ENCODE measurements at places on chromosomes 4 and X.

GRCh38 chr4:66182636-66183035, 512.3 kb upstream of the EPHA5 start:
- DNase-seq = no peak

DNA sequence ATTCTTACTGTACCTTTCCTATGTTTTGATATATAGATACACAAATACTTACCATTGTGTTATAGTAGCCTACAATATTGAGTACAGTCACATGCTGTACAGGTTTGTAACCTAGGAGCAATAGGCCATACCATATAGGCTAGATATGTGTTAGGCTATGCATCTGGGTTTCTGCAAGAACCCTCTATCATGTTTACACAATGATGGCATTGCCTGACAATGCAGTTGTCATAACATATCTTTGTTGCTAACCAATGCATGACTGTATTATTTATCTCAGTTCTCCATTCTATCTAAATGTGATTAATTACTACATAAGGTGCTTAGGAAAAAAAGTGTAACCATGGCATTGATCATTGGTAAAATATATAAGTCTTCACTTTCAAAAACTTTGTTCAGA, 10.0 kb upstream of the SPCS3 start:
- no peak for DNase-seq

- DNase-seq = no peak
Observed at GRCh38 chrX:133475521-133475920, 60.2 kb upstream of the GPC4 start.

DNA sequence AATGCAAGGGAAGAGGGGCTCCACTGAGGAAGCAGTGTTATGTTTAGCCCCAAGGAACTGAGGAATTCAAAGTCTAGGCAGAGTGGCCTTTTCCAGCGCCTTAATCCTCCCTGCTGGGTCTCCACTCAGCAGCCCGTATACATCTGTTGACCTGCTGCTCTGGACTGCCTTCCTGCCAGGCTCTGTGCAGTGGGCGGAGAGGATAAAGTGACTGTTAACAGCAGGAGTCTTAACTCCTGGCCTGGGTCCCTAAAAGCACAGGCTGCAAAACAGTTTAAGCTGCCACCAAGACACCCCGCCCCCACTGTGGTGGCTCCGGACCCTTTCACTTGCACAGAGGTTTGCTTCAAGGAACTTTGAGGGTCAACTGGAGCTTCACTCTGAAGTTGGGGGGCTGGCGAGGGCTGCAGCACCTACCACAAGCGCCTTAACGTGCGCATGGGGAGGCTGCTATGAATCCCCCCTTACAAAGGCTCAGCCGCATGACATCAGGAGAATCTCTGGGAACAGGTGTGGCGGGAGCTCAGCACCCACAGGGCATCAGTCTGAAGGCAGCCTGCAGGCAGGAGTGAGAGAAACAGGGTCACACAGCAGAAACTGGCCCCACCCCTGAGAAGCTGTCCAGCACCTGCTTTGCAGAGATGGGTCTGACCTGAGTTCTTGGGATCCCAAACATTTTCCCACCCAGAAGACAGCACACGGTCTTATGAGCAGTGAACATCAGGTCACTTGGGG, 358.2 kb upstream of the GATB start:
- no peak for DNase-seq

DNA sequence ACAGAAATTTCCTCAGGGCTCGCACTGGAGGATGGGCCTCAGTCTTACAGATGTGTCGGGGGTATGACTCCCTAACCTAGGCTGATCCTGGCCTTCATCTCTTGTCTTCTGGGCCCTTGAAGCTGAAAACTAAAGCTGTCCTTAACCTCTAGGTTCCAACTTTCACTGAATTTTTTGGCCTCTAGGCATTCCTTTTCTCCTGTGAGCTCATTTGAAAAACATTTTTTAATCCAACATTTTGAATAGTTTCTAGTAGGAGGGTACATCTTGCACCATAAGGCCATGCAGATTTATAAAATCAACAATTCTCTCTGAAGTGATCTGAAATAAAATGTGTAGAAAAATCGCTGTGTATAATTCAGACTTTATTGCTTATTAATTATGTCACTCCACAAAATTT, 19.7 kb downstream of the RWDD4 start:
- no peak for DNase-seq

DNA sequence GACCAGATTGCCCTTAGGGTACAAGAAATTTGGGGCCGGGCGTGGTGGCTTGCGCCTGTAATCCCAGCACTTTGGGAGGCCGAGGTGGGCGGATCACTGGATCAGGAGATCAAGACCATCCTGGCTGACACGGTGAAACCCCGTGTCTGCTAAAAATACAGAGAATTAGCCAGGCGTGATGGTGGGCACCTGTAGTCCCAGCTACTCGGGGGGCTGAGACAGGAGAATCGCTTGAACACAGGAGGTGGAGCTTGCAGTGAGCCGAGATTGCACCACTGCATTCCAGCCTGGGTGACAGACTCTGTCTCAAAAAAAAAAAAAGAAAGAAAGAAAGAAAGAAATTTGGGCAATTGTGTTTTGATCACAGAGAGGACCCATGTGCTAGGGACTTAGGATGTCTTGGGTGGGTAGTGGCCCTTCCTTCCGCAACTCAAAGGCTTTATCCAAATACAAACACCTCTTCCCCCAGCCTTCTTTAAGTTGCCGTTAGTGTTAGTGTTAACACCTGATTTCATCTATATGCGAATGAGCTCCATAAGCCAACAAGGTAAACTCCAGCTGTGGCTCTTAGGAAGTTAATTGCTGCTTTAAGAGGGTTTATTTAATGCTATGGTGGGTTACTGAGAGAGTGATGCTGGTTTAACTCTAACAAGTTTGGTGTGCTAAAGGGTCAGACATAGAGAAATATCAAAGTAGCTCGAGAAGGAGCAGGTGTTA, 8.6 kb upstream of the CCDC110 start:
- no peak for DNase-seq

GRCh38 chr4:7171191-7171900, 21.0 kb upstream of the SORCS2 start:
- no peak for DNase-seq

DNA sequence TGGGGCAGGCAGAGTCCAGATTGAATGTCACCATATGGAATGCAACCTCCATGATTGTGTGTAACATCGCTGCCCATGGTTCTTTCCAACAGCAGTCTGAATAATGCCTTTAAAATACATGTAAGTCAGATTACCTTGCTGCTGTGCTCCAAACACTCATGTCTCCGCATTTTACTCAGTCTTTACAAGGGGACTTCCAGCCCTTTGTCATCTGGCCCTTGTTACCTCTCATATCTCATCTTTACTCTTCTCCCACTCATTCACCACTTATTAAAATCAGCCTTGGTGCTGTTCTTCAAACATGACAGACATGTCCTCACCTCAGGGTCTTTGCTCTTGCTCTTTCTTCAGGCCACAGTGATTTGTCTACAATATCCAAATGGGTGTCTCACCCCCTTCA, 200.4 kb upstream of the GYPA start:
- no peak for DNase-seq

- no peak for DNase-seq
Observed at GRCh38 chrX:7294483-7294882, 146.5 kb upstream of the PUDP start.

- DNase-seq = peak; percentile 83
Observed at GRCh38 chr4:185142912-185143600, at the start of gene SLC25A4. TSS of gene SLC25A4 (plus strand) at chr4:185143266. CDS start at chr4:185143373, 107 bp downstream.

DNA sequence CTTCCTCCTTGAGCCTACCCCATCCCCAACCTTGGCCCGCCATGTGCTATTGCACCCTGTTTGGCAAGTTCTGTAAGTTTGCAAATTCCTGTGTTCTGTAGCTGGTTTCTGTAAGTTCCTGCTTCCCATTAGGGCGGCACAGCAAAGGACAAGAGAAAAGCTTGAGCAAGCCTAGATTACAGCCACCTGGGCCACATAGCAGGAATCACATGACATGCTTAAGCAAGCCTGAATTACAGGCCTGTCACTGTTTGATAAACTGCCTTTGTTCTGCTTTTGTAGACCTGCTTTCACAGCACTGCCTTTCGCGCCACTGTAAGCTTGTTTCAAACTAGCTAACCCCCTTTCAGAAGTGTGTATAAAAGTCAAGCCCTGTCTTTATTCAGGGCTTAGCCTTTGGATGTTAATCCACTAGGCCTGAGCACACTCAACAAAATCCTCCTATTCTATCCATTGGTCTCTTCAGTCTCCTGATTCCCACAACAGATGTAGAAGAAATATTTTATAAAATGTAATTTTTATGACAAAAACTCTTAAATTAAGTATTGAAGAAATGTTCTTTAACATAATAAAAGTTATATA, 906.8 kb upstream of the NDST4 start:
- DNase-seq = no peak

GRCh38 chr4:123418351-123418931, 21.8 kb downstream of the SPRY1 start:
- no peak for DNase-seq

DNA sequence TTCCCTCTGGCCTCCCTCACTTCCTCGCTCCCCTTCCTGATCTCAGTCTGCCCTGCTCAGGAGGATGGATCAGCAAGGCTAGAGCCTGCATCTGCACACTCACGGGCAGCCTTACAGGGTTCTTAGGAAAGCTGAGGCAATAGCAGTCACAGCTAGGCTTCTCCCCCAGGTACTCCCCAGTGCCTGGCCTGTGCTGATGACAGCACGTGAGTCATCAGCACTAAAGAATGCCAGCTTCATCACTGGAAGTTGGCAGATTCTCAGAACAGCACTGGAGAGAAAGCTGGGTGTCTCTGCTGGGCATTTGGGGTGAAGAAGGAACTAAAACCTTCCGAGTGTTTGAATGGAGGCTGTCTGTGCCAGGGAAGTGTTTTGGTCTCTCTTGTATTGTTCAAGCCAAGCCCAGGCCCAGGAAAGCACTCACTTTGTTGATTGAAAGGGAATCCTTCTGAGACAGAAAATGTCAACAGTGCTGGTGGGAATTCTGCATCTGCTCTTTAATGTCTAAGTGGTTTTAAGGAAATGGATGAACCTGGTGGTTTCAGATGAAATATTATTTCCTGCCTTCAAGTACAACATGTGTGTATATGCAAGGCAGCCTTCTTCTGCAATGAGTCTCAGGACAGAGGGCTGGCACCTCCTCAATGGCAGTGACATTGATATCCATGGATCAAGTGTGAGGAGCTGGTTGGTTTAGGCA, 73.0 kb upstream of the SCOC start:
- DNase-seq = no peak

DNA sequence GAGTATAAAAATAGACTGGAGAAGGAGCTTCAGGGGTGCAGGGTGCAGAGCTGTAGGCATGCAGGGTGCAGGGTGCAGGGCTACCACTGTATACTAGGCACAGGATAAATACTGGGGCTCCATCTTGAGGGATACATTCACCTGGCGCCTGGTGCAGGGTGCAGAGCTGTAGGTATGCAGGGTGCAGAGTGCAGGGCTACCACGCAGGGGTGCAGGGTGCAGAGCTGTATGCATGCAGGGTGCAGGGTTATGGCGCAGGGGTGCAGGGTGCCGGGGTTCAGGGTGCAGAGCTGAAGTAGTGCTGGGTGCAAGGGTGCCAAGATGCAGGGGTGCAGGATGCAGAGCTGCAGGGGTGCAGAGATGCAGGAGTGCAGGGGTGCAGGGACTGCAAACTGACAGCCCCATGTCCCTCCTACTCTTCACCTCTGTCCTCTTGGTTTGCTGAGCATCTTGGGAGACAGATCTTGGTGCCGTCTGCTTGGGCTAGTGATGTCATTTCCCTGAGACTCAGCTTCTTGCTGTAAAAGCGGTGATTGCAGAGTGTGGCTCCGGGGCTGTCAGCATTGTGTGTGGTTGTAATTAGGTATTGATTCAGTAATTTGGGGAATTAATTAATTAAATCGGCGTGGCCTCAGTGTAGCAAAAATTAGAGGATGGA, 91.2 kb downstream of the ADRA2C start:
- no peak for DNase-seq

GRCh38 chr4:184765473-184766340, 31.8 kb upstream of the CENPU start:
- DNase-seq = no peak

GRCh38 chr4:27022963-27023362, 162.3 kb downstream of the STIM2 start:
- DNase-seq = no peak

DNA sequence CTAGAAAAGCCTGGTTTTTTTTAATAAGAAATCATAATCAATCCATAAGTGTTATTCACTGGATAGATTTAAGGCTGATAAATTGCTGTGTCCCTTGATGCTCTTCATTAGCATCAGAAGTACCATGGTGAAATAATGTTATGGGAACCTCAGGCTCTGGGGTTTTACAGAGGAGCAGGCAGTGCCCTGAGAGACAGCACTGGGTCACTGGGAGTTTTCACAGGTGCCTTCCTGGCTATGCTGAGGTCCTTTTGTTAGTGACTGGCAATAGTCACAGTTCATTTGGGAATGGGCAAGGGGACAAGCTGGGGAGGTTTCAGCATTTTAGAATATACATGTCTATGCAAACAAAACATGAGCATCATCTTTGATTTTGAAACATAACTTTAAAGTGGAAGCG, 38.6 kb downstream of the ANK2 start:
- no peak for DNase-seq

DNA sequence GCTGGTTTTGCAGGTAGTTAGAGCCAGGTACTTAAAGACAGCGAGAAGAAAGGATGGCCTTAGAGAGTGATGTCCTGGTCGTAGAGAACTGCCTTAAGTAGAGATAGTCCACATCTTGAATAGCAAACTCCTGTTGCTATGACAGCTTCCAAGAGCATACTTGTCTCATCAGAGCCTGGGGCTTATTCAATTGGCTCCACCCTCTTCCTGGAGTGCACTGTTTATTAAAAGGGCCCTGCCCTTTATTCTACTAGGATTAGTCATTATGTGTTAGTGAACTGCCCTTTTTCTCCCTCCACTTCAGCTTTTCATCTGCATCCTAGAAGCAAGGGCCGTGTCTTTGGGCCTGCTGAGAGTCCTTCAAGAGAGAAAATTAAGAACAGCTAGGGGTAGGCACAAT, 94.5 kb upstream of the EOLA2 start:
- no peak for DNase-seq

GRCh38 chrX:19272452-19272851, 71.3 kb upstream of the PDHA1 start:
- DNase-seq = no peak

GRCh38 chr4:143555676-143556075, 42.2 kb downstream of the SMARCA5 start:
- DNase-seq = no peak

DNA sequence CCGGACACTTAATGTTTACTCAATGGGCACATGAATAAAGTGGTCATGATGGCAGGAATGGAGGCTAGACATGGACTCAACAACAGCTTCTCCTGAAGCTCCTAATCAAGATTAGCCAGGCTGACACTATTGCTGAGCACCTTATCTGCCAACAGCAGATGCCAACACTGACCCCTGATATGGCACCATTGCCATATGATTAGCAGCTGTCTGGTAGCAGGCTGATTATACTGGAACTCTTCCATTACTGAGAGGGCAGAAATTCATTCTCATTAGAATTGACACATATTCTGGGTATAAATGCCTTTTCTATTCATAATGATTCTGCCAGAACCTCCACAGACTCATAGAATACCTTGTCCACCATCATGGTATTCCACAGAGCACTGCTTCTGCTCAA, 18.4 kb upstream of the AFF1 start:
- DNase-seq = no peak

DNA sequence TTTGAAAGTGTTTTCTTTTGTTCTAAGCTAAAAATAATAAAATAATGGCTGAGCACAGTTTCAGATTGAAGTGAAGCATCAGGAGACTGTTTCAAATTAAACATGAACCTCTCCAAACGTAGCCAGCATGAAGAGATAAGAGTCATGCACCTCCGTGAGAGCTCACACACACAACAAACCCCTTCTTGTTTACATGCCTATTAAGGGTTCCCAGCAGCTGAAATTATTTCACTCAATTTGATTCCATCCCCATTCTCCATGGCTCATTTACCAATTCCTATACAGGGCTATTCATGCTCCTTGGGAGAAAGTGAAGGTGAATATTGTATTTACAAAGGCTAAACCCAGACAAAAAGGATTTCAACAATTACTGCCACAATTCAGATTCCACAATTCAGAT, 954.1 kb upstream of the INTU start:
- no peak for DNase-seq

Measured in activated CD8-positive, alpha-beta memory T cell treated with anti-CD3 and anti-CD28 coated beads for 1 hour (primary cell).